ENCODE measurements at places on chromosomes 3 and 15.

- DNase-seq, result no peak
These were observed 12.6 kb downstream of the EFCAB12 start for GRCh38 chr3:129415830-129416229.

- no peak for DNase-seq
These were observed 20.7 kb upstream of the RPP14 start for GRCh38 chr3:58285334-58285733.

- DNase-seq, result no peak
These were observed 63.8 kb downstream of the GJD2 start for GRCh38 chr15:34691034-34691433.

GRCh38 chr15:27757052-27757451 lies 342.1 kb downstream of the OCA2 start:
- DNase-seq, result no peak

- no peak for DNase-seq
These were observed 602.1 kb downstream of the MAGI1 start for GRCh38 chr3:65436580-65436979.

GRCh38 chr15:90360746-90361145 lies 8.7 kb downstream of the ZNF774 start:
- DNase-seq, result no peak

- no peak for DNase-seq
These were observed 5.1 kb downstream of the BFSP2 start for GRCh38 chr3:133404920-133405319.

DNA sequence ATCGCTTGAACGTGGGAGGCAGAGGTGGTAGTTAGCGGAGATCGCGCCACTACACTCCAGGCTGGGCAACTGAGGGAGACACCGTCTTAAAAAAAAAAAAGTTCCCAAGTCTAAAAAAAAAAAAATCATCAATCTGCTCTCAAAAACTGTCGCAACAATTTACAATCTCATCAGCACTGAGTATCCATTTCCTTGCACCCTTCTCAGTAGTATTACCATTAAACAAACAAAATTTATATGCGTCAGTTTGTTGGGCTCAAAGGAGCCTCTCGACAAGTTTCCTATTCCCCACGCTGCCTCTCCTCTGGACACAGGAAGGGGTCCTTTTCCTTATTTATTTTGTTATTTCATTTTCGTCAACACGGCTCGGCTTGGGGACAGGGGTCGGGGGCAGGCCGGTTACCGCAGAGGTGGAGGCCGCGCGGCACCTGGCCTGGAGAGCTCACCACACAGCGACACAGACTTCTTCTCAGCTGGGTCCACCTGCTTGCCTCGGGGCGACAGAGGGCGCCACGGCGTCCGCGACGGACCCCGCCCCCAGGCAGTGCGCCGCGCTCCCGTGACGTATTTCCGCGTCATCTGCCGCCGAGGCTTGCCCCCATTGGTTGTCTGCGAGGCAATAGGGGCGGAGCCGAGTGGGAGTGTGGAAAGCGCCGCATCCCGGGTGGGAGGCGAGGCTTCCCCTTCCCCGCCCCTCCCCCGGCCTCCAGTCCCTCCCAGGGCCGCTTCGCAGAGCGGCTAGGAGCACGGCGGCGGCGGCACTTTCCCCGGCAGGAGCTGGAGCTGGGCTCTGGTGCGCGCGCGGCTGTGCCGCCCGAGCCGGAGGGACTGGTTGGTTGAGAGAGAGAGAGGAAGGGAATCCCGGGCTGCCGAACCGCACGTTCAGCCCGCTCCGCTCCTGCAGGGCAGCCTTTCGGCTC lies at the start of gene MAP2K1:
MAP2K1 (plus strand) TSS at position 709 of the 920 bp plus-strand sequence. CDS start 436 bp downstream, outside the sequence.
- DNase-seq, result peak; percentile 98

GRCh38 chr15:58440158-58440910 lies 8.5 kb downstream of the LIPC start:
- no peak for DNase-seq

DNA sequence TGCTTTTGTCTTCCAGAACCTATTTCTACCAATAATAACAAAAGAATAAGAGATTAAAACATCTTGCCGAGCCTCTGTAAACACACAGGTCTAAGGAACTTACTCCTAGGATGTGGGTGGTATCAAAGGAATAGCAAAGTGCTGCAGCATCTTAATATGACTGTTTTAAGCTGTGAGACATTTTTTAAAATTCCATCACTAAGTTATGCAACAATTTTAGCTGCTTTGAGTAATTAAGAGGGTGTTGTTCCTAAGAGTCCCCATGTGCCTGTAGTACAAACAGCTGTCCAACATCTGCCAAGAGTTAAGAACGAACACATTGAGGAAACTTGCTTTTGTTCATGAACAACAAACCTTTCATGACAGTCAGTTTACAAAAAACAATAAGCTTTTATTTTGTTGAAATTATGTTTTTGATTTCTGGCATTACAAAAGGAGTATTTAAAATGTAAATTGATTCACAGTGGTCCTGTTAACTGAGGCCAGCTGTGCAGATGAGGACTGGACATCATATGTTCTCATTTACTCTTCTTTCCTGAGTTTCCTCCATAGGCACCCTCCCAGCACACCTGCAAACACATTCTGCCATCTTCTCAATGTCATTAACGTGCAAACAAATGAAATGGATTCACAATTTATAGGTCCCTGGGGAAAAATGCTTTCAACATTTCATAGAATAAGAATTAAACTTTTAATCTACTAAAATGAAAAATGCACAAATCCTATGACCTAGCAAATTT lies 337.3 kb upstream of the ARHGEF26 start:
- DNase-seq, result no peak

- no peak for DNase-seq
These were observed 7.1 kb upstream of the GOLIM4 start for GRCh38 chr3:168102735-168103410.

DNA sequence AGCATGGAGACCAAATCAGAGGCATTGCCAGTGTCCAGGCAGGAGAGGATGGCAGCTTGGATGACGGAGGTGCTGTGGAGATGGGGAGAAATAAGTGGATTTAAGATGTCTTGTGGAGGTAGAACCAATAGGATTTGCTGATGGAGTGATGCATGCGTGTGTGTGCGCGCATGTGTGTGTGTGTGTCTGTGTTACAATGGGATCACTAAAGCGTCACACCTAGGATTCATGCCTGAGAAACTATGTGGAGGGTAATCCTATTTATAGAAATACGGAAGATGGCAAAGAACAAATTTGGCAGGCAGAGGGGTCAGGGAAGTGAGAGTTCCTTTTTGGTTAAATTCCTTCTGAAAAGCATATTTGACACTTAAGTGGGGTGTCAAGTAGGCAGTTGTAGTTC lies 64.8 kb upstream of the ARL8B start:
- no peak for DNase-seq
